IPS DF 6.9 (cell line): ENCODE measurements at places on chromosomes 5 and 9.

- DNase-seq = no peak
Measured at GRCh38 chr9:116895961-116896360, 208.9 kb downstream of the TRIM32 start.

GRCh38 chr5:54867310-54867944, 118.0 kb downstream of the ESM1 start:
- DNase-seq = no peak

DNA sequence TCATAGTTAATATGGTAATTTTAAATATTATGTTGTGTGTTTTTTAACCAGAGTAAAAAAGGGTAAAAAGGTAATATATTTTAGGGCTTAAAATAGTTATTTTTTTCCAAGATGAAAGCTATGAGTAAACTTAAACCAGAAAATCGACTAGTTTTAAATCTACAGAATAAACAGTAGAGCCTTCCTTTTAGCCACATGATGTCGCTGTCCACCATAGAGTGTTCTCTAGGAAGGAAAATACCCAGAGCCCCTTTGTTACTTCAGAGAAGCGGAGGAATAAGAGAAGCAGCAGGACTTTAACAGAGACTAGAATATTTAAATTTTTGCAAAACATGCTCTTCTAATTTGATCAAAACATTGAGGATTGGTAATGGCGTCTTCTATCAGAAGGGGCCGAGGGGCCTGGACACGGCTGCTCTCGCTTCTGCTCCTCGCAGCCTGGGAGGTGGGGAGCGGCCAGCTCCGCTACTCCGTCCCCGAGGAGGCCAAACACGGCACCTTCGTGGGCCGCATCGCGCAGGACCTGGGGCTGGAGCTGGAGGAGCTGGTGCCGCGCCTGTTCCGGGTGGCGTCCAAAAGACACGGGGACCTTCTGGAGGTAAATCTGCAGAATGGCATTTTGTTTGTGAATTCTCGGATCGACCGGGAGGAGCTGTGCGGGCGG, at the start of gene PCDHA2:
TSS of gene PCDHA2 (plus strand) at position 258 of the 664 bp plus-strand sequence.
- no peak for DNase-seq

- DNase-seq = no peak
Measured at GRCh38 chr9:113387560-113388230, 10.9 kb upstream of the HDHD3 start.

DNA sequence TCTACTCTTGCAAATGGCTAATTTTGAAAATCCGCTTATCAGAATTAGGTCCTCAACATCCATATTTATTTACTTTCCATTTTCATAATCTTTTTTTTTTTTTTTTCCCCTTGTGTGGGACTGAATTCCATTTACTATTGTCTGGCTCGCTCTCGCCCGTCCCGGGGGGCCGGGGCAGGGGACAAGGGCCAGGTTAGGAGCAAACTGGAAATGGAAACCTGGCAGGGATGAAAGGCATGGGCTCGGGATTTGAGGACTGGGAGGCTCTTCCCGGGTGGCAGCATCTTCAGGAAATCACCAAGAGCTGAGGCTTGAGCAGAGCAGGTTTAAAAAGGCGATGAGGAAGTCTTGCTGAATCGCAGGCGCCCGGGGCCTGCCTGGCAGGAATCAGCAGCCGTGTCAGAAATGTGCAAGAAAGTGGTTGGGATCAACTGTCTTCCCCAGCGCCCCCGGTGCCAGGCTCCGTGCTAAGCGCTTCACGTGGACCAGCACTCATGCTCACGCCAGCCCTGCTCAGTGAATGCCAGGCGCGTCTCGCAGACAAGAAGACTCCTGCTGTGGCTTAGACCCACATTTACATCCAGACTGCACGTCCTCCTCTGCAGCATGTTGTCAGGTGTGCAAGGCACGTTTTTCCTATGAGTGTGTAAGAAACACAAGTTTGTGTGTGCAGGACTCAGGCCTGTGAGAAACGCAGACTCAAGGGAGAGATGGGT, 66.3 kb upstream of the UNC5A start:
- DNase-seq = no peak

DNA sequence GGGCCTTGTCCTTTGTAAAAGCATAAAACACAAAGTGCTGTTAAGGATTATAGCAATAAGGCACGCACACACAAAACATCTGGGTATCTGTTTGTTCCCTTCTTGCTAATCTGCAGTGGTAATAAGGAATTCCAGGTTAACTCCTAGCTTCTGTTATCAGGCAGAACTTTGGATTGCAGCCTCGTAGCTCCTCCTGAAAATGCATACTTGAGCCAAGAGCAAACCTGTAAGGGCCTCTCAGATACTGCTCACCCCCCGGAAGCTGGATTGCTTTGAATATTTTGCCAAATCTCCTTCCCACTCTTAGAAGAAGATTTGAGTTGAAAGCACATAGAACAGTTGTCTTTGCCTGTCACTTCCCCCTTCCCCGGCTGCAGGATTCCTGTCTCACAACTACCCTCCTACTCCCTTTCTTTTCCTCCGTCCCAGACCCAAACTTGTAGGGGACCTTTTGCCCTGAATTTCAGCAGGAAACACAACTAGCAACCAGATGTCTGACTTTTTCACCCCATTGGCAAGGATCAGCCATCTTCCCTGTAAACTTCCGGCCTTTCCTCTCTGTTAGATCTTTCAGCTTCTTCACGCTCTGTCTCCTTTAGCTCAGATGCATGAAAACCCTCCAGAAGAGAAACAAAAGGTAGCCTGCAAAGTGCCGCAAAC, 28.2 kb upstream of the SMAD5 start:
- DNase-seq = no peak

DNA sequence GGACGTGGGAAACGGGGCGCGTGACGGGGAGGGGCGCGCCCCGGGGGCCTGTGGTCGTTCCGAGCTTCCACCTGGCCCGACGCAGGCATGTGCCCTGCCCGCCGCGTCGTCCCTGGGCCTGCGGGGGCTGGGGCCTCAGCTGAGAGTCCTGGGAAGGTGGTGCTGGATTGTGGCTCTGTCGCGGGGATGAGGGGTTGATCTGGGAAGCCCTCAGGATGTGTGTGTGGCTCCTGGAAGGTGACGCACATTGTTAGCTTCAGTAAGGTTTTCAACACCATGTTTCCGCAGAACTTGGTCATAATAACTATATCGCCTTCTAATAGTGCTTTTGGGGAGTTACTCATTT, 589.1 kb downstream of the MTRR start:
- no peak for DNase-seq

GRCh38 chr9:116155698-116156039, 2.1 kb downstream of the PAPPA start:
- no peak for DNase-seq

- DNase-seq = no peak
Measured at GRCh38 chr5:178234121-178234749, 1.6 kb upstream of the PHYKPL start.
